ENCODE measurements at places on chromosomes 12 and 14. TPM values are rescaled to one million over a fixed set of nuclear protein-coding genes. Genes with fewer than 3 reads are reported as not detected.
A peak's percentile ranks its signal among the peaks of the same experiment; 100 is the strongest.

The CLEC2B gene
- total RNA-seq = not detected

DNA sequence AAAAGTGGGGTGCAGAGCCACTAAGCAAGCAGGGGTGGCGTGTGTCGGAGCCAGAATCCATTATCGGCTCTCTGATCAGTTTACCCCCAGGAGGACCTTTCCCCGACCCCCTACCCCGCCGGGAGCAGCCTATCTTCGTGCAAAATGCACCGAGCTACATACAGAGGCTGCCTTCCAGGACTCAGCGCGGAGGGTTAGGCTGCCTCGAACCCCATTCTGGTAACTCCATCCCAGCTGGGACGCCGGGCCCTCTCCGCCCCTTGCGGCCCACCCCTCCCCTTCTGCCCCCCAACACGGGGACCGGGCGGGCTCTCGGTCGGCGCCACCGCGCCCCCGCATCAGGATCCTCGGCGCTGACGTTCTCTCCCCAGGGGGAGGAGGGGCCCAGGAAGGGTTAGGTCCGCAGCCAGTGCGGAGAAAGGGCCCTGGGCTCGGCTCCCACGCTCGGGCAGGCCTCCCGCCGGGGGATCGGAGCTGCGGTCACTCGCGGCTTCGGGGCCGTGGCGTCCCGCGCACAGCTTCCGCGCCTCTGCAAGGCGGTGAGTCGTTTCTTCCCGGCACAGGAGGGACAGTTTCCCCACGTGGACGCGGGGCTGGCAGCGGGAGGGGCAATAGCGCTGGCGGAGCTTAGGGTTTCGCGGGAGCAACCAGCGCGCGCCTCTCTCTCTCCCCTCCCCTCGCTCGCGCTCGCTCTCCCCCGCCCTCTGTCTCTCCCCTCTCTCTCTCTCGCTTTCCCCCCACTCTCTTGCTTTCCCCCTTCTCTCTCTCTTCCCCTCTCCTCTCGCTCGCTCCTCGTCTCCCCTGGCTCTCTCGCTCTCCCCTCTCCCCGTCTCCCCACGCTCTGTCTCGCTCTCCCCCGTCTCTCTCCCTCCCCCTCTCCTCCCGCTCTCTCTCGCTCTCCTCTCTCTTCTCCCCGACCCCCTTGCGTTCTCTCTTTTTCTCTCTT lies 12.5 kb upstream of the MAP3K9 start:
- H3K27ac ChIP-seq = no peak overlapping the region
- H3K27me3 ChIP-seq = peaks cover 37% of the 10 kb centered on the region
- peak; percentile 36 for DNase-seq

DNA sequence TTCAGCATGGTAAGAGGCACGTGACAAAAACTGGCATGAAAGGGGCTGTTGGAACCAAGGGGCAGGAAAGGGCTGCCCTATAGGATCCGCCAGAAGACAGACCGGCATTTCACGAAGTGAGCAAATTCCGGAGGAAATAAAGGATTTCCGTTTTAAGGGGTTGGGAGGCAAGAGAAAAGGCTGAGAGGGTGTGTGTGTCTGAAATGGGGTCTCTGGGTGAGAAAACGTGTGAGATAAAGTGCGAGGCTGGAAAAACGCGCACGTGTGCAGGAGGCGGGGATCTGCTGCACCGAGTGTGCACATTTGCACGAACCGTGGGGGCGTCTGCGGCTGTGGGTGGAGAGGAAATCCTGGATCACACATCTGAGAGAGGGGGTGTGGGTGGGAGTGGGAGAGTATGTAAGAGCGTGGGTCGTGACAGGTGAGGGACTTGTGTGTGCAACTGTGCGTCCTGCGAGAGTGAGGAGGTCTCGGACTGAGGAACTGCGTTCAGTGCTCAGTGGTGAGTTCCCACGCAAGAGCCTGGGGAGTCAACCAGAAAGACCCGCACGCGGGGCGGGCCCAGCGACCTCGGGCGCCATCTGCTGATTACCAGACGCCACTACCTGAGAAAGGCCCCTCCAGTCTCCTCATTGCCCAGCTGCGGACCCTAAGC lies 37.0 kb upstream of the P2RX7 start:
- peaks cover 47% of the 10 kb centered on the region for H3K27me3 ChIP-seq
- DNase-seq = peak; percentile 85
- H3K36me3 ChIP-seq = peaks cover 7% of the 10 kb centered on the region
- peak overlapping the region; percentile 67 for H3K4me3 ChIP-seq
- peak overlapping the region; percentile 53 for H3K27ac ChIP-seq

- DNase-seq = no peak
- H3K36me3 ChIP-seq = peaks cover 60% of the 10 kb centered on the region
- no peak overlapping the region for H3K4me3 ChIP-seq
- no peaks in the 10 kb centered on the region for H3K27me3 ChIP-seq
- H3K27ac ChIP-seq = no peak overlapping the region
- H3K4me1 ChIP-seq = no peaks in the 10 kb centered on the region
These were observed 33.8 kb downstream of the APPL2 start for GRCh38 chr12:105202202-105202601.

DNA sequence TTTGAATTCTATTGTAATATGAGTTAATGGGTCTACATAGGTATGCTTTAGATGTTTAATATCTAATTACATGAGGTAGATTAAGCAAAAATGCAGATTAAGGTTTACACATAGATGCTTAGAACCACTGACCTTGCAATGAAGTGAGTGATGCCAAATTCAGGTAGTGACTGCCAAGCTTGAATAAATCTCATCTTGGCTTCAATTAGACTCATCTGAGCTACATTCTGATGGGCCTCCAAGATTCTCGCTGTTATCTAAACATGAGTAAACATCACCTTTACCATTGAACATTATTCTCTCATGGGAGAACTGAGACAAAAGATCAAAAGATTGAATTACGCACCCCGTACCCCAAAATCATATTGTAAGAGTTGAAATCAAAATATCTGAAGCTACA lies 68.8 kb upstream of the GNPNAT1 start:
- H3K27me3 ChIP-seq = no peaks in the 10 kb centered on the region
- H3K4me1 ChIP-seq = no peaks in the 10 kb centered on the region
- H3K4me3 ChIP-seq = no peak overlapping the region
- no peak for DNase-seq
- peaks cover 6% of the 10 kb centered on the region for H3K36me3 ChIP-seq
- no peak overlapping the region for H3K27ac ChIP-seq

- no peak overlapping the region for H3K4me3 ChIP-seq
- H3K4me1 ChIP-seq = no peaks in the 10 kb centered on the region
- DNase-seq = no peak
- peaks cover 90% of the 10 kb centered on the region for H3K27me3 ChIP-seq
- H3K36me3 ChIP-seq = no peaks in the 10 kb centered on the region
These were observed 145.4 kb upstream of the FKBP4 start for GRCh38 chr12:2649201-2650030.

DNA sequence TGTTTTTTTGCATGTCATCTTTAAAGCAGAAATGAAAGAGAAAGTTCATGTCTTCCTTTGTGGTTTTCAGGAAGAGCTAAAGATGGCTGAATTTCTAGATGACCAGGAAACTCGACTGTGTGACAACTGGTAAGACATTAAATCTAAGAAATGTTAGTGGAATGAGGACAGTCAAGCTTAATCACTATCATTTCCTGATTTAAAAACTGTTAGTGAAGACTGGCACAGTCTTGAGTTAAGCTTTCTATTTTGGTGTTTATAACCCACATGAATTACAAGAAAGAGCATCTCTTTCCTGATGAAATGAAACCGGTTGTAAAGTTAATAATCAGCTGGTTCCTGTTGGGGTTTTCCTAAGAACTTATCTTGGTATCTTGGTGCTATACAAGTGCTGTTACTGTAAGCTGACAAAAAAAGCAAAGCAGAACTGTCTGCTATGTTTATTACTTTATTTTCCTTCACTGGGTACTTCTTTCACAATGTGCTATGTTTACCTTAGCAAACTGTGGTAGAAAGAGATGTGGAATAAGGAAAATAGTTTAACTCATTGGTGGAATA lies 5.2 kb downstream of the TRAFD1 start:
- peaks cover 11% of the 10 kb centered on the region for H3K4me1 ChIP-seq
- peaks cover 27% of the 10 kb centered on the region for H3K36me3 ChIP-seq
- H3K27ac ChIP-seq = no peak overlapping the region
- no peaks in the 10 kb centered on the region for H3K27me3 ChIP-seq
- DNase-seq = no peak

- H3K27me3 ChIP-seq = no peaks in the 10 kb centered on the region
- H3K4me1 ChIP-seq = peaks cover 7% of the 10 kb centered on the region
- H3K36me3 ChIP-seq = peaks cover 98% of the 10 kb centered on the region
- no peak overlapping the region for H3K27ac ChIP-seq
These were observed 24.2 kb downstream of the HIP1R start for GRCh38 chr12:122859303-122860039.

- H3K4me1 ChIP-seq = peaks cover 42% of the 10 kb centered on the region
- DNase-seq = peak; percentile 4
- peak overlapping the region; percentile 19 for H3K4me3 ChIP-seq
- no peaks in the 10 kb centered on the region for H3K36me3 ChIP-seq
- H3K27ac ChIP-seq = peak overlapping the region; percentile 73
- H3K27me3 ChIP-seq = no peaks in the 10 kb centered on the region
These were observed 68.4 kb downstream of the ANO6 start for GRCh38 chr12:45284096-45284901.

Measured in Calu3 (cell line).